AG09309 (cell line): ENCODE measurements at places on chromosomes 1 and 21.

DNA sequence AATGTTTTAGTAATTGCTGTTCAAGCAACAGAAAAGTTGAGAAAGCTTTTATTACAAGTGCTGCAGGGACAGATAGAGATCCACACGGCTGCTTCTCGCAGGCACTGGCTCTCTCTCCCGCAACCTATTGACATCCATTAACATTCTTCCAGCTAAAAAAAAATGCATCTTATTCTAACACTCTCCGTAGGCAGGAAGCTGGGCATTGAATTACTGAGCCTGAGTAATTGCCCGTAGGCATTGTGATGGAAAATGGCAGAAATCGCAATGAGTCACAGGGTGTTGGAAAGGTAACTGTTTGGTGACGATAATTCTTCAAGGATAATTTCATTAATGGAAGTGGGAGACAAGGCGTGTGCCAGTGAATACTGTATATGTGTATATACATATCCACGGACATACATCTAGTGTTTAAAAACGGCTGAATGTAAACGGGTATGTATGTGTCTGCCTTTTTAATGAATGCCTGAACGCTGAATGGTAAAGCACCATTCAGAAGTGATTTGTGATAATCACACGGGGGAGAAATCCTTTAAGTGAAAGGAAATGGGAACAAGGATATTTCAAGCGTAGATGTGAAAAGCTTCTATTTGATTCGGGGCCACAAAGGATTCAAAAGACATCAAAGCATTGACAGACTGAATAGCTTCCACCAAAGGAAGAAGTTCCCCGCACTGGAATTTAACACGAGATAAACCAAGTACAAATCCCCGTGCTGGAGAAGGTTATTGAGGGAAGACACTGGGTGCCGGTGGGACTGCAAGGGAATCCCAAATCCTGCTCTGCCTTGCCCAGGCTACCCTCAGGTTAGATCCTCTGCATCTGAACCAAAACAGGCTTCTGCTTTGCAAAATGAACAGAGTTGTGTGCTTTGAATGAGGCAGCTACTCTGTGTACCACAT lies 567.2 kb downstream of the NPHP4 start:
- DNase-seq: no peak

- DNase-seq: no peak
Observed at GRCh38 chr1:210043058-210043457, 105.0 kb downstream of the SYT14 start.

GRCh38 chr1:77631302-77631701 lies 51.2 kb downstream of the ZZZ3 start:
- DNase-seq: no peak

GRCh38 chr1:30469426-30469825 lies 254.0 kb downstream of the MATN1 start:
- no peak for DNase-seq

- DNase-seq: no peak
Observed at GRCh38 chr1:56320464-56321149, 258.8 kb downstream of the PLPP3 start.

DNA sequence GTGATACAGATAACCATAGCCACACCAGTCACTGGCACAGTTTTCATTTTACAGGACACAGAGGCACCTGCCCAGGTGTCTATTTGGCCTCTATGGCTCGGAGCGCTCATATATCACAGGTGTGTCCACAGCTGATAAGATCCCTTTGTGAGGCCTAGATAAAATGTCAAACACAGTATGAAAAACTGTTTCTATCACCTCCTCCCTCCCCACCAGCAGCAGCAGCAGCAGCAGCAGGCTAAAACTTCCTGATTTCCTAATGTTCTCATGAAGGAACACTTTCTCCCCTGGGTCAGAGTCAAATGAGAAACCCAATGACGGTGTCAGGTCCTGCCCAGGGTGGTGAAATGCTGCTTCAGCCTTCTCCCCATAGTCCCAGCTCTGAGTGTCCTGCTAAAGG lies 24.4 kb downstream of the ELAPOR1 start:
- DNase-seq: no peak

DNA sequence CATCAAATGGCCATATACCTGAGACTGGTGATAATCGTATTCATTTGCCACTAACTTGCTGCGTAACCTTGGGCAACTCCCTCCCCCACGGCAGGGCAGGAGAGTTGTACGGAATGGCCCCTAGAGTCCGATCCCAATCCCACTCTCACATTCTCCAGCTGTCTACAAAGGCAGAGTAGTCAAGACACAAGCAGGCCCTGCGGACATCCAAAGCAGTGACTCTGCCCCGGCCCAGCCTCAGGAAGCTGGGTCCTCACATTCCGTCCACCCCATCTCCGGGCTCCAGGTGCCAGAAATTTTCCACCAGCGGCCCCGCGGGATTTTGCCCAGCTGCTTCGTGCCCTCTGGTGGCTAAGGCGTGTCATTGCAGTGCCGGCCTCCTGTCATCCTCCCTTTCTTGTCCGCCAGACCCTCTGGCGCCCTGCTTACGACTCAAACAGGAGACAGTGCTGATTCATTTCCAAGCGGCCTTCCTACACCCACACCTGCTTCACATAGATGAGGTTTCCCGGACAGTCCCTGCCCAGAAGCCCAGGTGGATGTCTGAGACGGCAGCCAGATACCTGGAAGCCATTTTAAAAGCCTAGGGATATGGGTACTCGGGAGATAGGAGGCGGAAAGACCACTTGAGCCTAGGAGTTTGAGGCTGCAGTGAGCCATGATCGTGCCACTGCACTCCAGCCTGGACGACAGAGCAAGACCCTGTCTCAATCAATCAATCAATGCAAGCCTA lies 2.9 kb upstream of the S100A2 start:
- peak; percentile 58 for DNase-seq

DNA sequence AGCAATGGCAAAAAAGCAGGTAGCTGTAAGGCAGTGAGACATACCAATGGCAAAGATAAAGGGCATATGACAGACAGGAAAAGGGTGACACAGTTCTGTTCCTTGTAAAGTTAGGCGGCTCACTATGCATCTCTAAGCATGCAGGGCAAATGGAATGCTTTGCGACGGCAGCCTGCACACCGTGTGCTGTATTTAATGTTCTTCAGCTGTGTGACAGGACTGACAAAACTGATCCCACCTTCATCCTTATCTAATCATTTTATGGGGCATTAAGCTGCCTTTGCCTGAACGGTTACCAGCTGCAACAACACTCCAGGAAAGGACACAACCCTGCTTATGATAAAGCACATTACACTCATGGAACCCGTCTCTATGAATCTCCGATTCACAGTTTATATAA lies 80.5 kb upstream of the VAV3 start:
- DNase-seq: no peak

- no peak for DNase-seq
Observed at GRCh38 chr1:160360227-160360695, 6.6 kb upstream of the NHLH1 start.

- DNase-seq: no peak
Observed at GRCh38 chr1:208835097-208835463, 590.9 kb upstream of the PLXNA2 start.

DNA sequence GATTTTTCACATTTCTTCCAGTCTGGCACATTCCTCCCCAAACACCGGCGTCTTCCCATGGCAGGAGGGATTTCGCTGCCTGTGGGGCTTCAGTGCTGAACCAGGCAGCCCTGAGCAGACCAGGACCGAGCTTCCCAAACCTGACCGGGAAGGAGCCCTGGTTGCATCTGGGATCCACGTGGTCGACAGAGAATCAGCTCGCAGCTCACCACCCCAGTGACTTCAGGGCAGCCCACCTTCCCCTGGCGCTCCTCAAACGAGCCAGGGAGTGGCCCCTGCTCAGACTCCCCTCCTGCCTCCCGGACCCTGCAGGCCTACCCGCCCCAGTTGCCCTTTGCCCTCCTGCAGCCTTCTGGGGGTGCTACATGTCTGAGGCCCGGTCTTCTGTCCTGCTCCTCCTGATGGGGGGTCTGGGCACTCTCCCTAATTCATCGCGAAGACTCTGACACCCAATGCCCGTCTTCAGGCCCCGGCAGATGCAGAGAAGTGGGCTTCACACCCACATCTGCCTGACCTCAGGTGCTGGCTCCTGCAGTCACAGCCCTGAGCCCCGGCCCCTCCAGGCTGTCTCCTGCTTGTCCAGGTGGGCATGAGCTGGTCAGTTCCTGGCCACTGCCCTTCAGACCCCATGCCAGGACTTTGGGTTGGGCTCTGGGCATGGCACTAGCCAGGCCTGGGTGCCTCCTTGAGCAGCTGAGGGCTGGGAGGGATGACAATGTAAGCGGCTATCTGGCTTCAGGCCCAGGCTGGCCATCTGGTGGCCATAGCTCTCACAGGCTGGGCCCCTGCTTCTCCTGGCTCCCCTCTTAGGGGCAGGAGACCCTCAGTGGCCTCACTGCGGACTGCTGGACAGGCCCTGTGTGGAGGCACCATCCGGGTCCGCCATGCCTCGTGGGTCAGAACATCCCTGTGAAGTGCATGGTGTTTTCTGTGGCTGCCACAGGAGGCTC lies 26.1 kb upstream of the PRSS38 start:
- DNase-seq: no peak

GRCh38 chr1:108830119-108831008 lies 26.5 kb downstream of the AKNAD1 start:
- DNase-seq: peak; percentile 83

- no peak for DNase-seq
Observed at GRCh38 chr1:232108598-232108997, 482.0 kb downstream of the DISC1 start.

GRCh38 chr1:89364954-89365550 lies 1.2 kb downstream of the GBP6 start:
- no peak for DNase-seq

GRCh38 chr1:84892705-84893618 lies at the start of gene LPAR3:
TSS of gene LPAR3 (minus strand) at chr1:84893206. CDS start at chr1:84866120, 27,086 bp downstream.
- DNase-seq: no peak

- DNase-seq: no peak
Observed at GRCh38 chr1:242225767-242226573, 227.1 kb upstream of the MAP1LC3C start.

GRCh38 chr1:88742531-88742930 lies 58.5 kb downstream of the PKN2 start:
- no peak for DNase-seq

DNA sequence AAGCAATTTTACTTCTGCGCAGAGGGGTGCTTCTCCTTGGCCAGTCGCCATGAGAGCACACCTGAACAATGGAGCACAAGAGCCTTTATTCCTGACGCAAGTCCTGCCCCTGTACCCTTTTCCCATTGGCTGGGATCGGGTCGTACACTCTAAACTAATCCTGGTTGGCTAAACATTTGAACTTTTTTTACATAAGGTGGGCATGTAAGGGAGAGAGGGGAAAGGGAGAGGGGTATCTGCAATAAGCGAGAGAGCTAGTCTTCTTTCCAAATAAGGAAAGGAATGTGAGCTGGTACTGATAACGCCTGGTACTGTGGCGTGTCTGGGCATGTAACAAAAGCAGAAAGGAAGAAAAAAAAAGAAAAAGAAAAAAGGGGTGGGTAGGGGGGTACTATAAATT lies 21.8 kb downstream of the MFSD2A start:
- no peak for DNase-seq

GRCh38 chr1:53957194-53957818 lies 11.2 kb downstream of the LRRC42 start:
- no peak for DNase-seq

- DNase-seq: no peak
Observed at GRCh38 chr1:58738876-58739275, 39.0 kb upstream of the MYSM1 start.

- no peak for DNase-seq
Observed at GRCh38 chr1:31580513-31580870, 4.2 kb downstream of the TINAGL1 start.
